CD4-positive, CD25-positive, alpha-beta regulatory T cell (primary cell): ENCODE measurements at places on chromosomes 16 and 17. TPM values are rescaled to one million over a fixed set of nuclear protein-coding genes. Genes with fewer than 3 reads are reported as not detected.

DNA sequence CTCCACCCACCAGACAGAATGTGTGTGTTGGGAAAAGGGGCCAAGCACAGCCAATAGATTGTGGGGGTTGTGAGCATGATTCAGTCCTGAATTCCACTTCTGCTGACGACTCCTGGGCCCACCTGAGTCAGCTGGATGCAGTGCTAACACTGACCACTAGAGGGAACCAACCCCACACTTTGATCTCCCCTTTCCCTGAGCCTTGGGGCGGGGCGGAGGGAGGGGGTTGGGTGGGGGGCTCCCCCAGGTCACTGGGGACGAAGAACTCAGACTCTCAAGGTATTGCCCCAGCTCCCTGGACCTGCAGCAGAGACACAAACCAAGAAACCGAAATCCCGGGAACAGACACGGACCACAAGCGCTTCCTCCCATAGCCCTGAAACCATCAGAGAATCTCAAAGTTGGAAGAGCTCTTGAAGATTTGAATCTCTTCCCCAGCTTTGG lies 621 bp upstream of the CSHL1 start:
- DNase-seq, result peak; percentile 43

DNA sequence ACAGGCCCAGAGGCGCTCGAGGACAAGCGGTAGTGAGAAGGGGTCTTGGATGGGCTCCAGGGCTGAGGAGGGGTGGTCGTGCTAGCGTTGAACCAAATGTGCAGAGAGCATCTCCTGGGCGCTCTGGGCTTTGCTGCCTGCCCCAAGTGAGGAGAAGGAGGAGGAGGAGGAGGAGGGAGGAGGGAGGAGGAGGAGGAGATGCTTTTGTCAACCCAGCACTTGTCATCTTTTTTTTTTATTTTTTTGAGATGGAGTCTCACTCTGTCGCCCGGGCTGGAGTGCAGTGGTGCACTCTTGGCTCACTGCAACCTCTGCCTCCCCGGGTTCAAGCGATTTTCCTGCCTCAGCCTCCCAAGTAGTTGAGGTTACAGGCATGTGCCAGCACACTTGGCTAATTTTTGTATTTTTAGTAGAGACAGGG lies 59.8 kb downstream of the PGS1 start:
- DNase-seq, result no peak

GRCh38 chr16:71364133-71364681 lies 5.7 kb downstream of the CALB2 start:
- DNase-seq, result no peak

DNA sequence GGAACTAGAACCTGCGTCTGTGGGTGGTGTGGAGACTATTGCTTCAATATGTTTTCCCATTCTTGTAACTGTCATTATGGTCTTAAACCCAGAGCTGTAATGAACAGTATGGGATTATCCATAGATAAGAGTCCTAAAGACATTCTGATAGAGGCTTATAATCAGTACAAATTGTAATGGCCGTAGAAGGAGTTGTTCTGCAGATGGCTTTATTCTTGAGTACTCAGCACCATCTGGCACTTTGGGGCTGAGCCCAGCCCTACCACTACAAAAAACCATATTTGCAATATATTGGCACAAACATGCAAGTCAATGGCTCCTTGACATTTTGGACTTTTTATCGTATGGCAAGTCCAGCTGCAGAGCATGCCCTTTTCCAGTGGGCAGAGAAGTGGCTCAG lies 150.0 kb downstream of the HS3ST4 start:
- no peak for DNase-seq

The KCNJ16 gene
- not detected for total RNA-seq

- peak; percentile 34 for DNase-seq
Measured at GRCh38 chr16:46884513-46885293, 541 bp downstream of the GPT2 start.

The HAPSTR1 gene
- total RNA-seq, result 125 TPM

The TERB1 gene
- total RNA-seq, result 0.20 TPM

DNA sequence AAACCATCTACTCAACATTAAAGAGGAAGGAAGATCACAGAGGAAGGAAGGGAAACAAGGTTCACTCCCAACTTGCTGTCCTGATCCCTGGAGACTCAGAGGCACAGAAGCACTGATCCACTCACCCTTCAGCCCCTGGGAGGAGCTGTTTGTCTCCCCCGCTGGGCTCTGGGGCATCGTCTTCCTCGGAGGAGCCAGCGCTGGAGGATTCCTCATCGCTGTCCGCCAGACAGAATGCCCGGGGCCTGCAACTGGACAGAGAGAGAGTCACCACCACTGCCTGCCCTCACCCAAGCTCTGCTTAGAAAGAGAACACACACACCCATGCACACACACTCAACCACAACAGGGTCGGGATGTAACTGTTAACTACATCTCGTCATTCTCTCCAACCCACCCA lies 24.8 kb upstream of the ERN1 start:
- DNase-seq, result no peak
